ENCODE measurements at places on chromosomes 2 and 18.
A peak's percentile ranks its signal among the peaks of the same experiment; 100 is the strongest.

- no peak for DNase-seq
Measured at GRCh38 chr2:215967590-215968378, 45.6 kb downstream of the MREG start.

- no peak for DNase-seq
Measured at GRCh38 chr2:145350011-145350410, 830.1 kb upstream of the ZEB2 start.

- DNase-seq: peak; percentile 58
Measured at GRCh38 chr2:208033701-208034502, 8.6 kb upstream of the PLEKHM3 start.

DNA sequence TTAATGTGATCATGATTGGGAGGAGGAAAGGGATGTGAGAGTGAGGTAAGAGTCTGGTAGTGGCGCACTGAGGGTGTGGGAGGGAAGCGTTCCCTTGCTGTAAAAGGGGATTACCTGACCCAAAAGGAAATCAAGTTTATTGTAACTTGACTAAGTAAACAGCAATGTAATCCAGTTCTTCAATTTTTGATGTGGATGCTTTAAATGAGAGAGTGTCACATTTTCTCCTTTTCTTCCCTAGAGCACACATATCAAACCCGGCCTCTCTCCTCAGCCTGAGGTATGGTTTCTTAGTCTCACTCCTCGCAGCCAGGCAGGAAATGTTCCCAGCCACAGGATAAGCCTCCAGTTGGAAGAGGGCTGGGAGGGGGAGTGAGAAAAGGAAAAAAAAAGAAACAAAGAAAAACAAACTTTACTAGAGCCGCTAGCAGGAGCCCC is 688 bp upstream of the ARHGAP28 start:
- peak; percentile 20 for DNase-seq

DNA sequence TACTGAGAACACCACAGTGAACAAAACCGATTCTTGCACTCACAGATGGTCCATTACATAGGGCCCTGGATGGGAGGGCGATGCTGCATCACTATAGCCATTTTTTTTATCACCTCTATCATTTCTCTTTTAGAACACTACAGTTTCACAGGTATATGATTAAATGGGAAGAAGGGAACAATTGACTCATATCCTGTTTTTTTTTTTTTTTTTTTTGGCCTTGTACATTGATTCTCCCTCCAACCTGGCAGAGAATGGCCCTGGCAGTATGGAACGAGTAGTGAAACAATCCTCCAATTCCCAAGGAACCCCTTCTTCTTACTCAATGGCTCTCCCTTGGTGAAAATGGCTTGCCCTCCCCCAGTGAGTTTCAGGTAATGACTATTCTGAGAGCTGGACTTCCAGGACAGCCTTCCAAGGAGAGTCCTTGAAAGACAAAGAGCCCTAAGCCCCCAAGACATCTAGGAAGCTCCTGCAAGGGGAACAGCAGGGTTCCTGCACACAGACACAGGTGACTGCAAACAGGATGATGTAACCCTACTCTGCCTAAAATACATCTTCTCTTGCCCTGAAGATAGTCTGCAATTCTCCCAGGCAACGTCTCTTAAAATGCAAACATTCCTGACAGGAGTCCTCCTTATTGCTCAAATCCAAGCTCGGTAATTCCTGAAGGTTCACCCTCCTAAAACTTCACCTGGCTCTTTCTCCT is 405.4 kb downstream of the SETBP1 start:
- DNase-seq: no peak

DNA sequence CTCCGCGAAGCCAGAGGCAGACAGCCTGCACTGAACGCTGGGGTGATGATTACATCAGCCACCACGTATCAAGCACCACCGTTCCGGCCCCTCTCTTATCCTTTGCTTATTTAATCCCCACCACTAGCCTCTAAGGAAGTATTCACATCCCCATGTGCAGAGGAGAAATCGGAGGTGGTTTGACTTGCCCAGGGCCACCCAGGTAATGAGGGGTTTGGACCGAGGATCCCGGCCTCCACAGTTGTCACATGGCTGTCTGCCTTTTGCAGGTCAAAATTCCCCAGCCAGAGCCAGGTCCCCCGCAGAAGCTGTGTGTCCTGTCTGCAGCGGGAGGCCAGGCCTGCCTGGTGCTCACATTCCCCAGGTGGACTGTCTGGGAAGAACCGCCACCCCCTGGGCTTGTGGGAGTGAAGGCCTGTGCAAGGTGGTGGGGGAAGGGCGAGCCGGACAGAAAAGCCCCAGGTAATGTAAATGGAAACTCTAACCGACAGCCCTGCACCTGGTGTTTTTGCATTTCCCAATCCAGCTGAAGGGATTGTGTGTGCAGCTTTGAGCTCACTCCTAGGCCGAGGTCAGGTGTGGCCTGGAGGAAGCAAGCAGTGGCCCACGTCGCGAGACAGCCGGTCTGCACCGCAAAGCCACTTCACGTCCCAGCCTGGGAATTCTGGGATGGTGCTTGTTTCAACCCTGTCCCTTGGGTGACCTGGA is 108.5 kb upstream of the ID2 start:
- DNase-seq: no peak

- DNase-seq: peak; percentile 95
Measured at GRCh38 chr2:64644458-64645382, 9.0 kb downstream of the SERTAD2 start.

- DNase-seq: no peak
Measured at GRCh38 chr2:143401861-143402260, 272.6 kb downstream of the ARHGAP15 start.

GRCh38 chr2:126303113-126303512 is 352.8 kb upstream of the GYPC start:
- no peak for DNase-seq

DNA sequence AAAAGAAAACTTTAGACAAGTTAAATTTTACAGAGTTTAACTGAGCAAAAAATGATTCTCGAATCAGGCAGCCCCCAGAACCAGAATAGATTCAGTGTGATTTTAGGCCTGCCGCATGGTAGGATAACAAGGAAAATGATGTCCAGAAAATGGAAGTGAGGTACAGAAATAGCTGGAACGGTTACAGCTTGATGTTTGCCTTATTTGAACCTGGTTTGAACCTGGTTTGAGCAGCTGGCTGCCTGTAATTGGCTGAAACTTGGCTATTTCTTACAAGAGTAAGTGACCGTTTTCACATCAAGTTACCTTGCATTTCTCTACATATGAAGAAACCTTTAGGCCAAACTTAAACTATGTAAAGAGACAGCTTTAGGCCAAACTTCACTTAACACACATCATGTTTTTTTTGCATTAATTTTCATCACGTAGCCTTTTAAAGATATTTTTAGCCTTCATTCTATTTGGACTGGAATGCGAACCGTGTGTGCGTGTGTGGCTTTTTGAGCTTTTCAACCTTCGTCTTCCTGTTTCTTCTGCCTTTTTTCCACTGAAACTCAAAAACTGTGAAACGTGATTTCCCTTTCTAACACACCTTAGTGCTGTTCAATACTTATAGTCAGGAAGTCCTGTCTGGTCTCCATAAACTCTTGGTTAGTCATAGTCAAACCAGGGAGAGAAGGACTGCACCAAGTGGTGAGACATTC is 4.5 kb upstream of the POLE4 start:
- DNase-seq: no peak

GRCh38 chr2:31207790-31208189 is 9.5 kb downstream of the CAPN14 start:
- no peak for DNase-seq

- DNase-seq: no peak
Measured at GRCh38 chr2:163269374-163270021, 430.9 kb upstream of the KCNH7 start.

DNA sequence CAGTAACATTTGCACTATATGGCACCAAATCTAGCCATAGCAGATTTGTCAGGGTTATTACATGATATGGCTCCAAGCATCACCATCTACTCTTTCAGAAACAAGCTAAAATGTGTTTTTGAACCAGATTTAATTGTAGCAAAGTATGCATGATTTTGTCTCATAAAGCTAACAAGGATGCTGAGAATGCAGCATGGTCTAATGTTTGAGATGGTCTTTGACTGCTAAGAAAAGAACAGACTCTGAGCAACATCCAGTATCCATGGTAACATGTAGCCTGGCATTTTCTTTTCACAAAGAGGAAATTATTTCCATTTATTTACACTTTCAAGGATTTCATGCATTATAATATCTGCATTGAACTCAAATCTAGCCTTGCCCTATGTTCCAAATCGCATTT is 206.5 kb downstream of the PDE1A start:
- no peak for DNase-seq

- DNase-seq: peak; percentile 94
Measured at GRCh38 chr2:161160226-161161073, at the start of gene TANK. Gene TANK (plus strand): TSS chr2:161160428. CDS start chr2:161179663, 19,235 bp downstream.

DNA sequence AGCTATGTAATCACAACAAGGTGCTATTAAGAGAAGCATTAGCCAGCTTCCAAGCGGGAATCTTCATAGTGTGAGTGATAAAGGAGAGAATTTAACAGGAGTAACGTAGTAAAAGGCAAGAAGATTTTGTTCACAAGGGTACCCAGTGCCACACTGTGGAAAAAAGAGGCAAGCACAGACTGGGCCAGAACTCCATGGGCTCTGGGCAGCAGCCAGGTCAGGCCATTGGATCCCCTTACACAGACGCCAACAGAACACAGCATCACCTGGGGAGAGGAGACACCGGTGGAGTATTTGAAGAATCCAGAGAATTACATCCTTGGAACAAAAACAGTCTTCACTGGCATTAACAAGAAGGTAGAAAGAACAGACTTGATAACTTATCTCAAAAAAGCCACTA is 21.2 kb downstream of the AMER3 start:
- no peak for DNase-seq

DNA sequence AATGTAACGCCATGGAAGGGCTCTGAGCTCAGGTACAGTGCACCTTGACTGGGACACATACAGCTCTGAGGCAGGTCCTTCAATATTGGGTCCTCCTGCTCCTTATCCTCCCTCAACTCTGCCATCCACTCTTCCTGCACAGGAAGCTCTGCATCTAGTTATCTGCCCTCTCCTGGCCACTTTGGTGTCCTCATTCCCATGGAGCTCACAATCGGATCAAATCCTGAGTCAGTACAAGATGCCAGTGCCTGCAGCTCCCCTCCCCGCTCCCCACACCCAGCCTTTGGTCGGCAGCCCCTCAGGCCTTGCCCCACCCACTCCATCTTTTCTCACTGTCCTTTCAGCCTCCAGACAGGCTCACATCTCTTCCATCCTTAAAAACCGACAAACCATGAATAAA is 58.0 kb downstream of the LRRFIP1 start:
- no peak for DNase-seq

DNA sequence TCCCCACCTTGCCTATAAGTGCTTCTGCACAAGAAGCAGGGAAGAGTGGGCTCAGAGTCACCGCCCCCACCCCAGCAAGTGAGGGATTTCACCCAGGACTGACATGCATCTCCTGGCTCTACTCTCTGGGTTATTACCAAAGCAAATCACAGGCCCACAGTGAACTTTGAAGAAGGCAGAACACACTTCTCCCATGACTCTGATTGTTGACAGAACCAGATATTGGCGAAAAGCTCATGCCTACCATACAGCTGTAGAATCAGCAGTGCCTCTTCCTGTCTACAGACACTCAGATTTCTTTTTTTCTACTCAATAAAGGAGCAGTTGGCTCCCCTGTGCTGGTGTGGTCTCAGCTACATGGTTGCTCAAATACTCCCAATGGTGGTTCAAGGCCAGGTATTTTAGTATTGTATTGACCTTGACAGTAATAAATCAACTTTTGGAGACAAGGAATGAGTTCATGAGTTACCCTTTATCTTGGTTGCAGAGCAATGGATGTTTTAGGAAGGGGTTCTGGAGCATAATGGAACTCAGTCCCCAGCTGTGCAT is 512.9 kb upstream of the ID2 start:
- no peak for DNase-seq

GRCh38 chr2:198173864-198174263 is 369.5 kb downstream of the PLCL1 start:
- DNase-seq: no peak

GRCh38 chr18:28905509-28905908 is 728.6 kb upstream of the CDH2 start:
- DNase-seq: peak; percentile 69

- DNase-seq: no peak
Measured at GRCh38 chr2:204261846-204262245, 283.4 kb upstream of the PARD3B start.

GRCh38 chr2:65377556-65378192 is 54.7 kb downstream of the SPRED2 start:
- DNase-seq: peak; percentile 87

DNA sequence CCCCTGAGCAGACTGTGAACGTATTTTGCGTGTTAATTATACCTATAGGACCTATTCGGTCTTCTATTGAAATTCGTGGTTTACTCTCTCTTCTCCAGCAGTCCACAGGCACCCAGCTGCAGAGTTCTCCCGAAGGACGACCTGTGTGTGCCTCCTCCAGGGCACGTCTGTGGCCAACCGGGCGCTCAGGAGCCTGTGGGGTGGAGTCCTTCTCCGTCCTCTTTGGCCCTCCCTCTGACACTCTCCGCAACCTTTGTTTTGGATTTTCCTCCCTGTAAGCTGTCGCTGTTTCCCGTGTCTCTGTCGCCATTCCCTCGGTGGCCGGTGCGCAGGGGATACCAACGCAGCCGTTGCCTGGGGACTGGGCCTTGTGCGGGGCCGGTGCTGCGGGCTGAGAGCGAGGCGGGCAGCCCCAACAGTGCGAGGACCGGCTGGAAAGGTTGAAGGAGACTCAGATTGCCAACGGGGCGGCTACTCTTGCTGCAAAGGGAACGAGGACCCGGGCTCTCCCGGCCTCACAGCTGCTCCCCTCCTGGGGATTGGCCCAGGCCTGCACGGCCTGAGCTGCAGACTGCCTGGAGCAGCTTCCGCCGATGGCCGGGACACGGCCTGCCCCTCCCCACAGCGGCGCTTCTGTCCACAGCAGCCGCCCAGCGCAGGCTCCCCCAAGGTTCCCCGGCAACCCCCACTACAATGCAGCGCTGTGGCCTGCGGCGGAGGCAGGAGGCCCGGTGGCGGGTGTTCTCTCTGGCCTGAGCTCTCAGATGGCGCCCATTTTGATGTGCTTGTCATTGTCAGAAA is 221.0 kb downstream of the MTX2 start:
- DNase-seq: no peak

- DNase-seq: no peak
Measured at GRCh38 chr18:5958822-5959221, 63.5 kb upstream of the TMEM200C start.

DNA sequence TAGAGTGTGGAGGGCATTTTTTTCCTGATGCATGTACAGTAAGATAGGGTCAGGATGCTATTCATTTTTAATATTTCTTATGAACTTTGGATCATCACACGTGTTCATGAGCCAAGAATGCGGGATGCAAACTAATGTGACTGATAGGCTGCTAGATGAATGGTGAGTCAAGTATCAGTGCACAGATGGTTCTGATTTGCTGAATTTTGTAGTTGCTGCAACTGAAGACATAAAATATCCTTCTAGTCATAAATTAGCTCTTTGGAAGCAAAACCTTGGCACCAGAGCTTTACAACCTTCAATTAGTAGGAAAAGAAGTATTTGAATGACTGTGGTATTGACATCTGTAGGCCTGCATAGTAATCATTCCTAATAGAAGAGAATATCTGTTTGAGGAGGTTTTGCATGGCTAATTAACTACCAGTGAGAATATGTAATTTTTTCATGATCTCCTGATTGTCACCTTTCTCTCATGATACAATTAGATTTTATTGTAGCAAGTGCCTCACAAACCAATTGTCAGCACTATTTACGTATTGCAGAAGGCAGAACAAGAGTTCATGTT is 94.0 kb downstream of the VRK2 start:
- no peak for DNase-seq

All from common myeloid progenitor, CD34-positive (primary cell).